ENCODE measurements at places on chromosomes 7 and 10.

- no peak for DNase-seq
Observed at GRCh38 chr7:26046150-26046549, 105.8 kb upstream of the NFE2L3 start.

- DNase-seq: no peak
Observed at GRCh38 chr10:103837370-103838069, 17.9 kb downstream of the SH3PXD2A start.

- no peak for DNase-seq
Observed at GRCh38 chr7:149457766-149458165, 3.1 kb downstream of the ZNF777 start.

DNA sequence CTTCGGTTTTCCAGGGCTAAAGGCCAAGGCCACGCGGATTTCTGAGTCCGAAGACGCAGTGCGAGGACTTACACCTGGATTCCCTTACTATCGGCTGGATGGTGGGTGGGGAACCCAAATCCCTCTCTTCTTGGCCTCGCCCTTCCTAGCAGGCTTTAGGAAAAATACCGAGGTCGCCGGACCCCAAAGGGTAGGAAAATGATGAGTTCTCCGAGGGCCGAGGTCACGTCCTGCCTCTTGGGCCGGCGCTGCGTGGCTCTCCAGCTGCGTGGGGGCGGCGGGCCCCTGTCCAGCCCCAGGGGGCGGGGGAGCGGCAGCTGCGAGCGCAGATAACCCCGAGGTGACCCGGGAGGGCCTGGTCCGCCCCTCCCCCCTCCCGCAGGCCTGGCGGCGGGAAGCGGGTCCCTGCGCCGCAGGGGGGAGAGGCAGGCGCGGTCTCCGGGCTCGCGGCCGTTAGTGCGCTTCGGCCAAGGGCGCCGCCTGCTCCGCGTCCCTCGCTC lies 805 bp upstream of the HMX3 start:
- no peak for DNase-seq

GRCh38 chr10:3782451-3783315 lies 2.3 kb downstream of the KLF6 start:
- DNase-seq: peak; percentile 90

GRCh38 chr10:117139581-117140524 lies 1.8 kb upstream of the VAX1 start:
- DNase-seq: no peak
